ENCODE measurements at places on chromosomes 6 and 20.

DNA sequence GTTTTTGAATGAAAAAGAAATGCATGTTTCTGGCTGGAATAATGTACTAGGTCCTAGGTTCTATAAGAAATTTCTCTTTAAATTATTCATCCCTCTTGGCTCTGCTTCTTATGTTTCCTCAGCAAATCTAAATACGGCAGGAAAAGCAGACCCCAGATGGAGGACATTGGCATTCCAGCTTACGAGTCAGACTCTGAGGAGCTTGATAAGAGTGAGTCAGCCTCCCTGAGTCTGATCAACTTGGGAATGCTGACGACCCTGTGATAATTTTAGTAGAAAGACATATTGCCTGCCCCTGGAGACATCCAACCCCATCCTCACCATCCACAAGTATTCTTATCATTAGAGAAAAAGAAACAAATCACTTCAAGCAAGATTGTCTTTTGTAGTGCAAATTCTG, 509.7 kb upstream of the MARCKS start:
- no peak for DNase-seq

DNA sequence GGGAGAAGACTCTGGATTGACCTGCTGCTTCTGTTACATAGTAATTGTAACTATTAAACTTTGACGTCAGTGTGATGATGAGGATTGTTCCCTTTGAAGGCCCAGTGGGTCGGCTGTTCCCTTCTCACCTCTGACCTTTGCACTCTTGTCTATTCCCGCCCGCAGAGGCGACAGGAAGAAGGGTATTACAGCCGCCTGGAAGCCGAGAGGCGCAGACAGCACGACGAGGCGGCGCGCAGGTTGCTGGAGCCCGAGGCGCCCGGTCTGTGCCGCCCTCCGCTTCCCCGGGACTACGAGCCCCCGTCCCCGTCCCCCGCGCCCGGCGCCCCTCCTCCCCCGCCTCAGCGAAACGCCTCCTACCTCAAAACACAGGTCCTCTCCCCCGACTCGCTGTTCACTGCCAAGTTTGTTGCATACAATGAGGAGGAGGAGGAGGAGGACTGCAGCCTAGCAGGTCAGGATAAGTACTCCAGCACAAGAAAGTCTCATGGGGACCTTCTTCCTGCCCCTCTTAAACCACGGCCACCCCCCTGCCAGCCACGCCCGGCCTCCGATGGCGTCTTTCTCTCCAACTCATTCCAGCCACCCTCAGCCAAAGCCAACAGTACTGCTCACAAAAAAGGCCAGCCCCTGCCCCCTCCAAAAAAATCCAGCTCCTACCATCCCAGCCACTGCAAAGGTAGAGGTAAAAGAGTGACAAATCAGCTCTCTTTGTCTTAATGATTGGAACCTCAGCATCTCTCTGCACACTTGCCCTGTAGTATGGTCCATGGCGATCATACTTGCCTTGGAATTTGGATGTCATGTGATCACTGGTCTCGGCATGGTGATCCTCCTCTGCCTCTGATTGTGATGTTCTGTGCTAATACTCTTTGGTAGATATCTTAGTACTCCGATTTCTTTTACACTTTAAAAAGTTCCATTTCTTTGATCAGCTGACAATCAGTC, 31.6 kb upstream of the KIF25 start:
- DNase-seq: no peak

DNA sequence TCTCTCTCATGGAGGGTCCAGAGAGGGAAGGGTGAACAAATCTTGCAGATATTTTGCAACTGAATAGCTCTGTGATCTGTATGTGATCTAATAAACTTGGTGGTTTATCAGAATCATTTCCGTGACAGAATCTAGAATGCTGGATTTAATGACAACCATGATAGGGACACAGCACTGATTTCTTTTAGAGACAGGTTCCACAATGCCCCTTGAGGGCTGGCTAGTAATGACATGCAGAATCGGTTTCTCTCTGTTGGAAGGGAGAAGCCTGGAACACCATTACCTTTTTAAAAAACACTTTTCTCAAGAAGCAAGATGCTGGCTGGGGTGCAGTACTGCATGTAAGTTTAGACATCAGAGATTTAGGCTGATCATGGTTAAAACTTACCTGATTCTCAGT, 313.4 kb downstream of the CDH26 start:
- DNase-seq: no peak

GRCh38 chr6:22221630-22222029, 75.2 kb downstream of the PRL start:
- no peak for DNase-seq

DNA sequence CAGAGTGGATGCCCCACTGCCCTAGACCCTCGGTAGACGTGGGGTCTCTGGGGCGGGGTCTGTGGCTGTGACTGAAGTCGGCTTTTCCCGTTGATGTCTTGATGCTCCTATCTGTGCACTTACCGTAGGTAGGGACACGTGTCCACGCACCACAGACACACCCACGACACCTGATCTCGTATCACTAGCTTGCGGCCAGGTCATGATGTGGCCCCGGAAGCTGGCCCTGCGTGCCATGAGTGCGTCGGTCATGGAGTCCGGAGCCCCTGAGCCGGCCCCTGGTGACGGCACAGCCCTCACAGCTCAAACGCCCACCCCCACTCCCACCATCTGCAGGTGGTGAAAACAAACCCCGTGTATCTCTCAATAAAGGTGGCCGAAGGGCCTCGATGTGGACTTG, 33.9 kb upstream of the MRGBP start:
- no peak for DNase-seq

DNA sequence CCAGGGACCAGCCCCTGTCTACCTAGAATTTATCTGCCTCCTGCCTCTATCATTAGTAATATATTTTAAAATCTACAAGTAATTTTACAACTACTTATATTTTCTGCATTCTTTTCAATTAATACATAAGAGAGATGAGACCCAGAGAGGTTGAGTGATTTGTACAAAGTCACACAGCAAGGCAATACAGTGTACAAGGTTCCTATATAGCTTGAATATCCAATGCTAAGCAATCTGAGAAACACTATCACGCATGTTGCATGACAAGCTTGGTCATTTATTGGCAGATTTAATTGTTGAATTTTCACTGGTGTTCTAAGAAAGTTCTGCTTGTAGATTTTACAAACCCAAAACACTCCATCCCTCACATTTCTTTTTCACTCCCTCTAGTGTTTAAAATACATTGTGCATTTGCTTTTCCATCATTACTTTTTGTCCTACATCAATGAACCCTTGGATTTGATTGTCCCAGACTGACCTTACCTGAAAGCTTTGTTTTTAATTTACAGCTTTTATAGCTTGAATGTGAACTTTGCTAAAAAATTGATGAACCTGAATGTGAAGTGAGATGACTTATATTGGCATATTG, 520.9 kb upstream of the CITED2 start:
- no peak for DNase-seq

Measured in NCI-H1092 treated with DMSO at 0.1 percent for 48 hours (cell line).